ENCODE measurements at places on chromosomes 3 and 15.

DNA sequence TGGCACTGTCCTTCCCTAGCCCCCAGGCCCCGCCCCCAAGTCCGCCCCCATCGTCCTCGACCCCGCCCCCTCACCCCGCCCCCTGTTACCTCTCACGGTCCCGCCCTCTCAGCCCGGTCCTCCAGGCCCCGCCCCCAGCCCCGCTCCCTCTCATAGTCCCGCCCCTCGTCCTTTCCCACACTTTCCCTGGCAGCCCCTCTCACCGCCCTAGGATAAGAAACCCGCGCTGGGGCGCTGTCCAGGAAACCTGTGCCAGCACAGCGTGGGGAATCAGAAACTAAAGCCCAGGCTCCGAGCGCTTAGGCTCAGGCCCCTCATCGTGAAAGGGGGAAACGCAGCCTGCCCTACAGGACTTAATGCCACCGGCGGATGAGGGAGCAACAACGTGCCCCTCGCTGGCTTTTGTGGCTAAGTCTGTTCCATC lies 20.9 kb downstream of the TRPM1 start:
- peak; percentile 27 for DNase-seq

GRCh38 chr3:193743702-193744047 lies 150.7 kb downstream of the OPA1 start:
- no peak for DNase-seq

DNA sequence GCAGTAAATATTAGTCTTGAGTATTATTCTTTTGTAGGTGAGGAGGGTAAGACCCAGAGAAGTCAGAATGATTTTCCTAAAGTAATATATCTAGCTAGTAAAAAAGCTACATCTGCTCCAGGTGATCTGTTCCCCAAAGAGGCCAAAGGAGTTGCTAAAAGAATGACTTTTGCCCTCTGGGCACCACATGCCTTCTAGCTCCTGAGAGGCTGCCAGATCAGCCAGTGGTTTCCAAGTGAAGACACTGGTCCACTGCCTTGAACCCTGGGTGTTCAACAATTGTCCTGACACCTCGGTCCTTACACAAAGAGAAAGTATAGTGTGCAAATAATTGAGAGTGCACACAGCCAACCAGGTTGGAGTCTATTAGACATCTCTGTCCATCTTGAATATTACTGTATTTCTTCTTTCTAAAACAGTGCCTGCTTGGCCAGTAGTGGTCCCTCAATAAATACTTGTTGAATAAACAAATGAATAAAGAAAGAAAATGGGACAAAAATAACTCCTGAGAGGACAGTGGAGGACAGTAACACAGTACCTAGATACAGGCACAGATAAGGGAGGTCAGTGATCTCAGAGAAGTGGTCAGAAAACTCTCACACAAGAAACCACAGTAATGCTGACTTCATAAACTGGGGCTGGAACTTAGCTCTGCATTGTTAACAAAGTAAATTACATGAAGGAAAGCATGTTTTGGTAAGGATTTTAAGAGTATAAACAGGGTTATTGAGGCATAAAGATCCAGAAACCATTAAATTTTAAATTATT lies 56.6 kb upstream of the CSTA start:
- no peak for DNase-seq

DNA sequence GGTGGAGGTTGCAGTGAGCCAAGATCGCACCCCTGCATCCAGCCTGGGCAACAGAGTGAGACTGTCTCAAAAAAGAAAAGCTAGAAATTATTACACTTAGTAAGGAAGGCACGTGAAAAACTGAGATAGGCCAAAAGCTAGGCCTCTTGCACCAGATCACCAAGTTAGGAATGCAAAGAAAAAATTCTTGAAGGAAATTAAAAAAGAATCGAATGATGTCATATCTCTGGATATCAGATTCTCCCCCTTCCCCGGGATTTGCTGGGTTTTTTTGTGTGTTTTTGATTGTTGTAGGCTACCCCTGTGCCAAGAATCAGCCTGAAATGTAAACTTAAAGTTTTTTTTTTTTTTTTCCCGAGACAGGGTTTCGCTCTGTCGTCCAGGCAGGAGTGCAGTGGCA lies 17.4 kb downstream of the PTPN23 start:
- no peak for DNase-seq

GRCh38 chr15:66833803-66834202 lies 131.8 kb downstream of the SMAD6 start:
- DNase-seq = no peak

GRCh38 chr3:80451393-80451792 lies 683.6 kb upstream of the ROBO1 start:
- DNase-seq = no peak

GRCh38 chr15:40217166-40217824 lies 21.6 kb upstream of the PAK6 start:
- no peak for DNase-seq

DNA sequence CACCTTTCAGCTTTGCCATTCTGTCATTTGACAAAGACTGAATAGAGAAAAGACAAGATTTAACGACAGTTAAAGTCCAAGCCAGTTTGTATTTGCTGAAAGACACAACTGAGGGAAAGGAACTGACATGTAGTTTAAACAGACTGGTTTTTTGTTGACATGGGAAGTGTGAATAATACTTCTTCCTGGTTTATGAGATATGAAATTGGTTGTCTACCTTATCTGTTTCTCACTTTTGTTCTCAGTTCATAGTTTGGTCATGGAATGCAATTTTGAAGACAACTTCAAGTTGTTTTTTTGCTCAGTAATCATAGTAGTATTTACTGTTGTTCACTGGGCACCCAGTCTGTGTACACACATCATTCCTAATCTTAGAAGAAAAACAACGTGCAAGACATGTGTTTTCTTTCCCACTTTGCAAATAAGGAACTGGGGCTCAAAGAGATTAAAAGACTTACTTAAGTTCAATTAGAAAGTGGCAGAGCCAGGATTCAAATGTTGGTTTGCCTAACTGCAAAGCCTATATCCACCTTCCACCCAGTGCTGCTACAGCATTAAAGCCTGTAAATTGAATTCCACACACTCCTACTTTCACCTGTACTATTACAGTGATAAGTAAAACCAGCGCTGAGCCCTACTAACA lies 103.5 kb downstream of the LPP start:
- DNase-seq = no peak

- DNase-seq = no peak
These were observed 457.4 kb downstream of the MAGI1 start for GRCh38 chr3:65581313-65581712.

DNA sequence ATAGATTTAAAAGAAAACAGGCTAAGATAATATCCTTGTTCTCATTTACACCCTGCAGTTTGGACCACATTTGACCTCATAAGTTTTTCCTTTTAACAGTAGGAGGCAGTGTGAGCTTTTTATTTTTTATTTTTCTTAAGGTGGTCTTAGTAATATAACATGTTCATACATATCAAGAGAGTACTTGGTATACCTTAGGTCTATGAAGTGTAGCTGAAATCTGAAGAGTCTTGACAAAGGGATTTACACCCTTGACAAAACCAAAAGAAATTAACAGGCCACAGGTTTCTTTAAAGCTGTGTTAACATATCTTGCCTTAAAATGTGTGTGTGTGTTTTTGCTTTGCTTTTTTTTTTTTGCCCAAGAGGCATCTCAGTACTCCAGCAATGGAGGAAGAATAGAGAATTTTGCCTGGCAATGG lies 3.2 kb downstream of the RAP2B start:
- no peak for DNase-seq

DNA sequence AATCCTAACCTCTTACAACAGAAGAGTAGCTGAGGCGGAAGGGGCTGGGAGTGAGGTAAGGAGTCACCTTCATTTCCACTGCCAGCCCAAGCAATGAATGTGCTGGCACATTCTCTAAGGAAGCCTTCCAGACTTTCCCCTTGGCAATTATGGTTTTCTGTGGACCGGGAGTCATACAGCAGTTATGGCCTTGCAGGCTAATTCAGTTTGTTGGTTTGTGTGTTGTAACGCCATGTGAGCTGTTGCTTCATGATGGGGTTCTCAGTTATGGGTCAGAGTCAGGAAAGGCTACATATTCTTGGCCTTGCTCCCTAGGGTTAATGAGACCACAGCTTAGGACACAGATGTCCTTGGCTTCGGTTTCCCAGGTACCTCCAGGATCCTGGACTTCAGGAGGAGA lies 137.0 kb downstream of the ADAMTS17 start:
- no peak for DNase-seq
